Mononuclear cell (primary cell): ENCODE measurements at places on chromosomes 2 and 18. TPM values are rescaled to one million over a fixed set of nuclear protein-coding genes. Genes with fewer than 3 reads are reported as not detected.

RGPD4 gene
- 0.10 TPM for total RNA-seq

GKN1 gene
- 0.31 TPM for total RNA-seq

SMYD1 gene
- under 0.01 TPM for total RNA-seq

ACMSD gene
- total RNA-seq, result not detected

PREPL gene
- total RNA-seq, result 19.4 TPM

SERPINB11 gene
- not detected for total RNA-seq

EPC2 gene
- 95.3 TPM for total RNA-seq

ASTL gene
- total RNA-seq, result 6.5 TPM

GULP1 gene
- total RNA-seq, result under 0.01 TPM

CYP27A1 gene
- 10.8 TPM for total RNA-seq

CNGA3 gene
- total RNA-seq, result not detected

PLCD4 gene
- total RNA-seq, result 0.21 TPM

GAD1 gene
- not detected for total RNA-seq

NCKAP5 gene
- under 0.01 TPM for total RNA-seq

EIPR1 gene
- total RNA-seq, result 10.0 TPM

GPBAR1 gene
- total RNA-seq, result 2.9 TPM

CCT4 gene
- 52.1 TPM for total RNA-seq

ASXL3 gene
- total RNA-seq, result under 0.01 TPM

CAB39 gene
- total RNA-seq, result 81.0 TPM

TGOLN2 gene
- 154 TPM for total RNA-seq

VWC2L gene
- total RNA-seq, result under 0.01 TPM

TMEM150A gene
- total RNA-seq, result 3.1 TPM

PHOSPHO2 gene
- 3.6 TPM for total RNA-seq

SPR gene
- 1.2 TPM for total RNA-seq

PXDN gene
- total RNA-seq, result 0.94 TPM
